ENCODE measurements at places on chromosomes 11 and 22.

DNA sequence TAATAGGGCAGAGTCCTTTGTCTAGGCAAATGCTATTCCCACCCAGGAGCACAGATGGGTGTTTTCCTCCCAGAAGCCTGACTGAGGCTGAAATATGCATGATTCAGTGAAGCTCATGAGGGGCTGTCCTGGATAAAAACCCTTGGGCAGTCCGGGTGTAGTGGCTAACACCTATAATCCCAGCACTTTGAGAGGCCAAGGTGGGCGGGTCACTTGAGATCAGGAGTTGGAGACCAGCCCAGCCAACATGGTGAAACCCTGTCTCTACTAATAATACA is 48.6 kb upstream of the LMO2 start:
- no peak for DNase-seq

- no peak for DNase-seq
Measured at GRCh38 chr11:76141901-76142588, 64.3 kb downstream of the WNT11 start.

DNA sequence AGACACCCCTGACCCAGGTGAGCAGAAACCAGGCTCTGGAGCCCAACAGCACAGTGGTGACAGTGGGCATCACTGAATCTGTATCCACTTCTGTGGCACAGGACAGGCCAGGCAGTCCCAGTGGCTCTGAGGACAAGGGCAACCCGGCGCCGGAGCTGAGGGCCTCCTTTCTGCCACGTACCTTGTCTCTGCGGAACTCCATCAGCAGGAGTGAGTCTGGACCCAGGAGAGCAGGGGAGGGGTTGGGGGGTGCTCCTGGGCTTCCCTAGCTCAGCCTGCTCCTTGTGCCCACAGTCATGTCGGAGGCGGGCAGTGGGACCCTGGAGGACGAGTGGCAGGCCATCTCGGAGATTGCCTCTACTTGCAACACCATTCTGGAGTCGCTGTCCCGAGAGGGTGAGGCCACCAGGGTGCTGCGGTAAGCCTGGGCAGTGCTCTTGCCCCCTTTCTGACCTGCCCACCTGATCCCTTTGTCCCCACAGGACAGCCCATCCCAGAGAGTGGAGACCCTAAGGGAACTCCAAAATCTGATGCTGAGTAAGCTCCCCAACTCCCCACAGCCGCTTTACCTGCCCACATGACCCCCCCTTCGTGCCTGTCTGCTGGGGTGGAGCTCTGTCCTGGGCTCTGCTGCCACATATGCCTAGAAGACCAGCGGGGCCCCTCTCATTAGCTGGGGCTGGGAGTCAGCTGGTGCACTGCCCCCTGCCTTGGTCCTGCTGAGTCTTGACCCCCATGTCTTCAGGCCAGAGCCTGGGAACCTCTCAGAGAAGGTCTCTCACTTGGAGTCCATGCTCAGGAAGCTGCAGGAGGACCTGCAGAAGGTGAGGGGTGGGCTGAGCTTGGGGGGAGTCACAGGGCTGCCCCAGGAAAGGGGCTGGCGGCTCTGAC is 12.0 kb downstream of the SIPA1 start:
- no peak for DNase-seq

GRCh38 chr11:11318461-11318860 is 34.6 kb downstream of the CSNK2A3 start:
- no peak for DNase-seq

Data from NCI-H1105 treated with DMSO at 0.1 percent for 48 hours (cell line).